WERI-Rb-1 (cell line): ENCODE measurements at places on chromosomes 5 and 9.

DNA sequence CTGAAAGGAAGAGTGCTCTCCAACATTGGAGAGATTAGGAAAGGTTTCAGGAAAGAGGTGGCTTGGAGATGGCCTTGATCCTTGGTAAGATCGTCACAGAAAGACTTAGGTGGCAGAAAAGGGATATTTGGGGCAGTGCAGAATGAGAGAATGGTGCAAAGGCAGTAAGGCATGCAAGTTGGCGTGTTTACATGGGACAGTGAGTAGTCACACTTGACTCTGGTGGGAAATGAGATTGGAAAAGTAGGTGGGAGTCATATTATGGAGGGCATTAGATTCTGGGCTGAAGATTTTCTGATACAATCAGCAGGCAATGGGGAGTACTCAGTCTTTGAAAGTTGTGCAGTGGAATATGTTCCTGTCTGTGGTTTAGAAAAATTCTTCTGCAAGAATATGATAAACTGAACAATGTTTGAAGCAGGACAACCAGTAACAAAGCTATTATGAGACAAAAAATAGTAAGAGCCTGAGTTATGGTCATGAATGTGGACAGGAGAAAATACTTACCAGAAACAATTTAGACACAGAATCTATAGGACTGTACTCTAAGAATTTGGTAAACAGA lies 76.2 kb upstream of the ANKRD55 start:
- DNase-seq: no peak

GRCh38 chr5:143085319-143085917 lies 315.2 kb downstream of the ARHGAP26 start:
- no peak for DNase-seq

DNA sequence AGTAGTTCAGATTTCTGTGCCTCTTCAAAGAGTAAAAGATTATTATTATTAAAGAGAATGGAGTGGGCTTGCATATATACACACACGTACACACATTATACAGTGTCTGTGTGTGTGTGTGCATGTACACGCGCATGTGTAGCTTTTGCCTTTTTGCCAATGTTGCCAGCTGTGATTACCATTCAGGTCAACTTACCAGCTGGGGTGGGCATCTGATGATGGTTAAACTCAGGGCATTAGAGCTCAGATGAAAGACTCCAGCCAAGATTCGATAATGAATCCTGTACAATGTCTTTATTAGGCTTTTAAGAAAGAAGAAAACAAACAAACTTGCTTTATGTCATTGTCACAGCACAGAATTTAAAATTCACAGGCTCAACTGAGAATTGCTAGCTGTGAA lies 296.5 kb upstream of the DMAC1 start:
- no peak for DNase-seq

DNA sequence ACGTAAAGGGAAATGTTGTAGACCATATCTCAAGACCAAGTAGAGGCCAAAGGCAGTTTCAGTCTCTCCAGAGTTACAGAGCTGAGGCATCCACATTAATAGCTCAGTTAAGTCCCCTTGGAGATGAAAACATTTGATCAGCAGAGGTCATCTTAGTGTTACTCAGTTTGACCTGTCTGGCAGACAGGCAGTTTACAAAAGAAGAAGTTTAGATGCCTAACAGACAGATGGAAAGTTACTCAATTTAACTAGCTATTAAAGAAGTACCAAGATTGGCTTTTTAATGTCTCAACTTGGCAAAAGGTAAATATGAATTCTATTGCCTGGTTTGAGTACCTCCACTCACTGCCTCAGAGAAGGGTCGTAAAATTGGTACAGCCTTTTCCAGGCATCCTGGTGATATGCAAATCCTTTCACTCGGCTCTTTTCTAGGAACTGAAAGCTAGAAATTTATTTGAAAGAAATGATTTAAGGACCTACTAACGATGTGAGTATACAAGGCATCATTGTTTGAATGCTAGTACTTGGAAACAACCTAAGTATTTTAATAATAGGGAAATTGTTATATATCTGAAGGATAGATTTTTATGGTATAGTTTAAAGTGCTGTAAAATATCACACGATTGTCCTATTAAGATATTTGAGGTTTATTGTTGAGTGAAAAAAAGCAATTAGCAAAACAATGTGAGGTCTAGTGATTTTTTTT lies 14.8 kb downstream of the ACO1 start:
- no peak for DNase-seq

DNA sequence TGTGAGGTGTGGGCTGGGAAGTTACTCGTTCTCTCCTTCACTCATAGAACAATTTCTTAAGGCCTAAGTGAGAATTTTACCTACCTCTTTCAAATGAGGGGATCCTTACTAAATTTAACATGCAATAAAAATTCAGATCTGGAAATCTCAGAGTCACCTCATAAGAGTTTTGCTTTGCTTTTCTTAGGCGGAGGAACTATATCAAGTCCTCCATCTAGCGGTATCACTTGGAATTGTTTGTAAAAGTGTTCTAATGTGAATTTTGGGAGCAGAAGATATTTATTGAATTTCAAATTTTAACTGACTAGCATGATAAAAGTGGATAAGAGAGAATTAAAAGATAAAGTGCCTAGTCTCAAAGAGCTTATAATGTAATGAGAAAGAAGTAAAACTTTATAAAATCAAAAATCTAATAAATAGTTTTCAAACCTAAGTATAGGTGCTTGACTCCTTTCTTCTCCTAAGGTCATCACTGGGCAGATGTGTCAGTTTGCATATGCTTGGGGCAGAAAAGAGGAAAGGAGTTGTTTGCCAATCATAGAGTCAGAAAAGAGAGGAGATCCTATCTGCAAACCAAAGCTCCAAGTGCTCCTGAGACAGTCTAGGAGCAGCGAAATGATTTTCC lies 145.7 kb upstream of the DAB2 start:
- DNase-seq: no peak

GRCh38 chr9:90515510-90515909 lies 127.1 kb downstream of the DIRAS2 start:
- DNase-seq: no peak

GRCh38 chr9:90024409-90024808 lies 419.6 kb downstream of the GADD45G start:
- no peak for DNase-seq

DNA sequence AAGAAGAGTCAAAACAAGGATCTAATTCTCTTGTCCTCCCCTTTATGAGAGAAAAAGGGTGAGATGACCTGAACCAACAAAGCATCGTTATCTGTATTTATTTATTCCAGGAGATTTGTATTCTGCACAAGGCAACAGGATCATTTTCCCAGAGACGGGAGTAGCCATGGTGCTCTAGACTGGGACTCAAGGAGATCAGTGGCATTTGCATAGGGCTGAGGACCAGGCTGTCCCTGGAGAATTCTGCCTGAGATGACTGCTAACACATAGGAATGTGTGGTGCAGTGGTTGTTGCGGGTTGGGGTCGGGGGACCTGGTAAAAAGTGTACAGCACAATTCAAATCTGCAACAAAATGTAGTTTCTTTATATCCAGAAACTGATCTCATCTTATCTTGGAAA lies 22.3 kb upstream of the ZNF474 start:
- no peak for DNase-seq

- DNase-seq: peak; percentile 23
Observed at GRCh38 chr5:13939638-13940037, 4.8 kb downstream of the DNAH5 start.

DNA sequence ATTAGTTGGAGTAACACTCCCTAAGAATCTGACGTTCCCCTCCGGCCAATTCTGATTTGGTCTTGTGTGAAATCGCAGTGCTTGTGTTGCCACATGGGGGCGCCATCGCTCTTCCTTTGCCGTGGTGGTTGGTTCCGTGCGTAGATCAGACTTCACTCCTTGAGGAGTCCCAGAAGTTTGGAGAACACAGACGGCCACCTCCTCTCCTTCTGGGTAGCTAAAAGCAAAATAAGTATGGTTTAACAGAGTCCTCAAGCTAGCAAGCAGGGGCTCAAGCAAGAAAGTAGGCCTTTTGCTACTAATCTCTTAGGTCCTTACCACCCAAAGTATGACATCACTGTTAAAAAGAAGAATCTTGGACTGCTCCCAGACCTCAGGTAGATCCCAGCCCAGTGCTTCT lies 59.5 kb downstream of the HSPA4 start:
- DNase-seq: peak; percentile 87

DNA sequence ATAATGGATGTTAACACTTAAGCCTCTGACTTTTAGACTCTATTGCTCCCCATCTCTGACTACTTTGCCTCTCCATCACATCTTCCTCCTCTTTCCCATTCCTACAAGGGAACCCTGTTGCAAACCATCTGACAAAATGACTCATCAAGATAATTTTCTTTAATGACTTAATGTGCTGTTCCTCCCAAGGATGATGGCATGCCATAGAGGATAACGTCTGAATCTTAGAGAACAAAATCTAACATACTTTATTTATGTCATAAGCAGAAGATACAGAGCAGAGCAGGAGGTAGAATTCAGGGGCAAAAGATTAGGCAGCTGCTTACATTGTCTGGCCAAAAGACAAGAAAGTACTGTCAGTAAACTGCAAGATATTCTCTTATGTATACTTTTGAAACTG lies 76.8 kb downstream of the FGF10 start:
- DNase-seq: no peak

GRCh38 chr9:88230612-88231011 lies 92.3 kb upstream of the SPATA31C2 start:
- no peak for DNase-seq

- peak; percentile 90 for DNase-seq
Observed at GRCh38 chr9:136107155-136107952, 11.3 kb downstream of the TMEM250 start.

DNA sequence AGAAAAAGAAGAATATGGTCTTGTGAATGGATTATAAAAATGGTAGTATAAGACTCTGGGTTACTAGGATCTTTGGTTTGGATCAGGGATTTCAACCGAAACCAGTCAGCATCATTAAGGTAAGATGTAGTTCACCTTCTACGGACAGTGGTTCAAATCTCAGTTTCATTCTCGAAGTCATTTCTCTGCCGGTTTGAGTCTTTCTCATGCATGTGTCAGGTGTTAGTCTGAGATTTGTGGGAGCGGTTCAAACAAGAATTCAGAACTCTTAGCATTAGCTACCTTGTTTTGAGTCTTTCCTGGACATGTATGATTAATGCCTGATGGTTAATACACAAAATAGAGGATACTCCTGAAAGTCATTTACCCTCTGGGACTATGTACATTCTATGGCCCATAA lies 735.9 kb upstream of the NUDT12 start:
- no peak for DNase-seq

GRCh38 chr9:116405321-116405720 lies 251.7 kb downstream of the PAPPA start:
- no peak for DNase-seq

- DNase-seq: no peak
Observed at GRCh38 chr9:38358390-38359296, 33.9 kb upstream of the ALDH1B1 start.

- DNase-seq: peak; percentile 1
Observed at GRCh38 chr5:132230871-132231270, 3.2 kb upstream of the P4HA2 start.

GRCh38 chr5:111494355-111494999 lies 17.9 kb downstream of the STARD4 start:
- DNase-seq: no peak

DNA sequence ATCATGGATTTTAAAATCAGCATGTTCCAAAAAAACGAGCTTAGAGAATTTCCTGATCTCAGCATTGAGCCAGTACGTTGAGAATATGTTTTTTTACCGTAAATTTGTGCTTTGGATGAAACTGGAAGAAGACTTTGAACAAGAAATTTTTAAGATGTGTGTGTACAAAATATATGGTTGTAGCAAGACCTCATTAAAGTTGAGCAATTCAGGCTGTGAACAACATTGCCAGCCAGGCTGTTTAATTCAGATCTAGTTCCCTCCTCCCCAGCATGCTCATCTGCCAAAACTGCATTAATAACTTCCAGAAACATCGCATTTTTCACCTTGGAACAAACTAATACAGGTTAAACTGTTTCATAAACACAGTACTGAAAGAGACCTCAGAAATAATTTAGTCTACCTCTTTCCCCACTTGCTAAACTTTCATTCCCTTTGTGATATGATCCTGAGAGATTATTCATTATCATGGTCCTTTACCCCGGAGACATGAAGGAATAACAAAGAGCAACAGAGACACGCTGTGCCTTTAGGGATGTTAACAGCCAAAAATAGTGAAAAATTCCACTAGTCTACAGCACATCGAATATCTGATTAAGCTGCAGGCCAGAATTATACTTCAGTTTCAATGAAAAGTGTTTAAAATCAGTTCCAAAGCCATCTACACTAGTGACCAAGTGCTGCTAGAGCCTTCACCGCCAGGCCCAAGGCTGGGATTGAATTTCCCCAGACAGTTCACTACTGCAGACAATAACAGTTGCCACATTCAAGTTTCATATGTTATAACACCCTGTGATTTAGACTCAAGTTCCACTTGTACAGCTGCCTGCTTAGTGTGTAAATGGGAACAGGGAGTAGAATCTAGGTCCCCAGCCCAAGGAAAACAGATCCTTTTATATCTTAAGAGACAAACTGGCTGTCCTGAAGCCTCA lies 89.6 kb downstream of the EFNA5 start:
- DNase-seq: no peak

DNA sequence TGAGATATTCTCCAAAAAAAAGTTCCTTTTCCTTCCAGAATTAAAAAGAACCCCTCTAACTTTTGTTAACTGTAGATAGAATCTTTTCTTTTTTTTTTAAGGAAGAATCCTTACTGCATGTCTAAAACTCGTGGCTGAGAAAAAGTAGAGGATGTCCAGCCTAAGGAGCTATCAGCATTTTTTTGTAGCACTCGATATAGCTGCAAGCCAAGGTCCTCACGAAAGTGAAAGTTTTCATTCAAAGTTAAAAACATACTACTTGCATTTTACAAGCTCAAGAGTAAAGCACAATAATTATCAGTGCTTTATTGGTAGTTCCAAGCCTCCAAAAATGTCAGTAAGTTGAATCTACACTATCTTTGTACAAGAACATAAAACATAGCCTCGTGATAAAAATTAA lies 28.7 kb upstream of the ZSWIM6 start:
- DNase-seq: no peak

- no peak for DNase-seq
Observed at GRCh38 chr9:38026021-38026809, 42.8 kb downstream of the SHB start.

DNA sequence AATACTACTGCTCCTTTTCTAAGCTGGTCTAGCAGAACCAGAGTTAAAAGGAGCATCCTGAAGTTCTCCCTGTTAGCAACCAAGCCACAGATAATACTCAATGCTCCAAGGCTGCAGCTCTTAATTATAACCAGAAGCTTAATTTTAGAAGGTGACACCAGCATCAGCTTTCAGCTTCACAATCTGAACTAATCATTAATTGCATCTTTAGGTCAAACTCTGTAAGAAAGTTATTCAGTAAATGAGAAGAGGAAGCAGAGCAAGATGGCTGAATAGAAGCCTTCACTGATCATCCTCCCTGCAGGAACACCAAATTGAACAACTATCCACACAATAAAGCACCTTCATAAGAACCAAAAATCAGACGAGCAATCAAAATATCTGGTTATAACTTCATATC lies 38.5 kb downstream of the APBA1 start:
- no peak for DNase-seq

DNA sequence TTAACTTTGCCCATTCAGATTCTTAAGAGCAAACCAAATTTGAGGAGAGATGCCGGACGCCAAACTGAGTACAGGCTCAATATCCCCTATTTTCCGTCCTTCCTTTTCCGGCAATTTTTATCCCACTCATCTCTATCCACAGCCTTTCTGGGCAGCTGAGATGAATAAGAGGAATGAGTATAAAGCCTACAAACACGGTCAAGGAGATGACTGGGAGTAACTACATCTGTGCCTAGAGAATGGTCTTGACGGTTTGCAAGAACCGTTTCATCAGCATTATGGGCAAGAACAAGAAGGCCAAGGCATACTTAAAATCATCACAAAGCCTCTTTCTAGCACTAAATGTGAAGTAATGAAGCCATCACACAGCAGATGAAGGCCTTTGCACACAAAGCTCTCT lies 227.3 kb downstream of the DCP2 start:
- DNase-seq: no peak
